AG09319 (cell line): ENCODE measurements at places on chromosomes 1 and 21.

DNA sequence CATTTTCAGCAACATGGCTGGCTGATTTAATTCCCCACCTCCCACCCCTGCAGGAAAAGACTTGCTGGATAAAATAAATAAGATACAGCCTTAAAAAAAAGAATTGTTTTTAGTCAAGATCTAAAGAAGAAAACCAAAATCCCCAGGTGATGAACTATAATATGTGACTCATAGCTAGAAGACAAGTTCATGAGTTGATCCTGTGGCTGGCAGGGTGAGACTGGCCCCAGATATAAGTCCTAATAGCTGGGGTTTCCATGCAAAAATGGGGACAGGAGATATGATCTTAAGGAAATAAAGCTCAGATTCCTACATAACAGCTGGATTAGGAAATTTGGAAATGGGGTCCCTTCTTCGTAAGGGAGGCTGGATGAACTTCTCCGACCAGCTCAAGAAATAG is 21.9 kb upstream of the RGSL1 start:
- no peak for DNase-seq

- DNase-seq: no peak
These were observed 267.7 kb upstream of the USP25 start for GRCh38 chr21:15462092-15462491.

DNA sequence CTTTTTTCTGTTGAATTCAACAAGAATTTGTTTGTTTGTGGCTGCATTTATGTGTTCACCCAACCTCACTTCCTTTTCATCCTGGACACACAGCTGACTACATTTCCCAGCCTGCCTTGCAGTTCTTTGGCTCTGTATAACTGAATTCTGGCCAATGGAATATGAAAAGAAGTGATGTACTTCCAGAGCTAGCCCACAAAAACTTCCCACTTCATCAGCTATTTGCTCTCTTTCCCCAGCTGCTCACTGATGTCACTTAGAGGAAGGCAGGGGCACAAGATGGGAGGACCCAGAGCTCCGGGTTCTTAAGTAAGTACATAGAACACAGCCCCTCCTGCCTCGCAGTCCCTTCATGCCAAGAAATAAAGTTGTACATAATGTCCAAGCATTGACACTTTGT is 235.0 kb upstream of the FGGY start:
- peak; percentile 84 for DNase-seq

DNA sequence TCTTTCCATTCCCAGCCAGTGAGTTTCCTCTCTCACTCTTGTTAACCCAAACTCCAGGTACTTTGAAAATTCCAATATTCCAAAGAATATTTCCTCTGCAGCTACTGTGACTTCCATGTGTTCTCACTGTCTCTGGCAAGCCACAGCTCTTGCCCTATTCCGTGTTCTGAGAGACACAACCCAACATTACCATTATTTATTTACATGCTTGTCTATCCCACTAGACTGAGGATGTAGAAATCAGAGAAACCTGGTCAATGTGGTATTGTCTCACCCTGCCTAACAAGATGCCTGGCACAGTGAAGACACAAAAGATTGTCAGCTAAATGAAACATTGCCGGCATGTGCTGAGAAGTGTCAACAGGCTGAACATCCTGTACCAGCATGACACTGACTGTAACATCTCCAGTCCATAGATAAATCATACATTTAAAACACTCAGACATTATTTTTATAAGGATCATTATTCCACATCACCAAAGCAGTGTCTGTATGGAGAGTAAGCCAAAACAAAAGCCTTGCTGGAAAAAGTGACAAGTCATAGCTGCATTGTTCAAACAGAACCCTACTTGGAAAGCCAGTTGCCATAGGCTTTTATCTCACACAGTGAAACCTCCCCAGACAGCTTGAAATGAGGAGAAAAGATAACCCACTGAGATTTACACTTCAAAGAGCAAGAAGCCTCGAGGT is 72.3 kb downstream of the SIPA1L2 start:
- DNase-seq: no peak

DNA sequence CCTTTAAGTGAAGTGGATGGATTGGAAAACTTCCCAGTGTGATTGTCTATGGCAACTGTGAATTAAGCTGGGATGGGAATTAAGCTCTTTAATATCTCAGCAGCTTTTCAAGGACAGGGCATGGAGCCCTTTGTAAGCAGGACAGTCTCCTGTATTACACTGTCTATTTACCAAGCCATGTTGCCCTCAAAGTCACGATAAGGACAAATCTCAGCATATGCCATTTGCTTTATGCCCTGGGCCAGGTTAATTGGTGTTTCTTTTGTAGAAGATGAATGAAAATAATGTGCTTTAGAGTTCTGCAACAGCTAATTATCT is 17.6 kb downstream of the UTP25 start:
- no peak for DNase-seq

GRCh38 chr1:225480825-225481434 is 53.1 kb upstream of the LBR start:
- no peak for DNase-seq

DNA sequence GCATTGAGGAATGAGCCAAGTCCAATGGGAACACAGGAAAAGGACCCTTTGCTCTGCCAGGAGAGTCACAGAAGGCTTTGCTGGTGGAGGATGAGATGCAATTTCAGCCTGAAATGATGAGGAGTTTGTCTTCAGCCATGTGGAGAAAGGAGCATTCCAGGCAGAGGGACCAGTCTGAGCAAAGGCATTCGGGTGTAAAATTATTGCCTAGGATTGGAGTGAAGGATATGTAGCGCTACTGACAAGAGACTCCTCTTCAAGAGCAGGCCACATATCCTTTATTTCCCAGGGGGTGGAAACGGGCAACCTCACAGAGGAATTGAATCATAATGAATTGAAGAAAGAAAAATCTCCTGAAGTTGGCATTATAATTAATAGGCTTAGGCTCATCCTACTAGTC is 1.1 kb upstream of the CSF1 start:
- DNase-seq: no peak

- no peak for DNase-seq
These were observed 22.6 kb downstream of the COQ8A start for GRCh38 chr1:226962421-226963391.

GRCh38 chr1:106747232-106747631 is 309.2 kb upstream of the PRMT6 start:
- DNase-seq: no peak

DNA sequence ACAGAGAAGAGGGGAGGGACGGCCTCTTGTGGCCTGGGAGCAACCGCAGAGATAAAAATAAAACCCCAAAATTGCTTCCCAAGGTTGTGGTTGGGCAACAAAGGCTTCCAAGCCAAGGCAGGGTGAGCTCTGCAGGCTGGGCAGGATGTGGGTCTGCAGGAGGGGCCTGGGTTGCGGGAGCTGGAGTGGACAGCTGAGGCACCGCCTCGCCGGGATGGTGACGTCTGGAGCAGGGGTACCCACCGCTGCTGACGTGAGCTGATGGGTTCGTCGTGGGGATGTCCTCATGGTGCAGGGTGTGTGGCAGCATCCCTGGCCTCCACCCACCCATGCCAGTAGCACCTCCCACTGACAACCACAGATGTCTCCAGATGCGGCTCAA is 3.7 kb downstream of the AURKAIP1 start:
- DNase-seq: no peak

DNA sequence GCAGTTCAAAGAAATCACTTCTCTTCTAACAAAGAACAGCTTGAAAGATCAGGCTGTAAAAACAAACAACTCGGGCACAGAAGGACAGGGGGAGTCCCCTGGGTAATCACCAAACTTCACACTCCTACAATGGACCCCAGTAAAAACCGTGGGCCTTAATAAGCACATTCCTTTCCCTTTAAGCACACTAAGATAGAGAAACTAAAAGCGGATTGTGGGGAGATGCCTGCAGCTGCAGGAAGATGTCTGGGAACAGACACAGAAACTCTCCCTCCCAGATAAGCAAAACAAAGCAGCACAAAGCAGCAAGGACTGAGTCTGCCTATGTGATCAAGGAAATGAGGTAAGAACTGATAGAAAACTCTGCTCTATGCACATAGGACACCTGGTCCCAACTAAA is 37.6 kb upstream of the CTBS start:
- no peak for DNase-seq

DNA sequence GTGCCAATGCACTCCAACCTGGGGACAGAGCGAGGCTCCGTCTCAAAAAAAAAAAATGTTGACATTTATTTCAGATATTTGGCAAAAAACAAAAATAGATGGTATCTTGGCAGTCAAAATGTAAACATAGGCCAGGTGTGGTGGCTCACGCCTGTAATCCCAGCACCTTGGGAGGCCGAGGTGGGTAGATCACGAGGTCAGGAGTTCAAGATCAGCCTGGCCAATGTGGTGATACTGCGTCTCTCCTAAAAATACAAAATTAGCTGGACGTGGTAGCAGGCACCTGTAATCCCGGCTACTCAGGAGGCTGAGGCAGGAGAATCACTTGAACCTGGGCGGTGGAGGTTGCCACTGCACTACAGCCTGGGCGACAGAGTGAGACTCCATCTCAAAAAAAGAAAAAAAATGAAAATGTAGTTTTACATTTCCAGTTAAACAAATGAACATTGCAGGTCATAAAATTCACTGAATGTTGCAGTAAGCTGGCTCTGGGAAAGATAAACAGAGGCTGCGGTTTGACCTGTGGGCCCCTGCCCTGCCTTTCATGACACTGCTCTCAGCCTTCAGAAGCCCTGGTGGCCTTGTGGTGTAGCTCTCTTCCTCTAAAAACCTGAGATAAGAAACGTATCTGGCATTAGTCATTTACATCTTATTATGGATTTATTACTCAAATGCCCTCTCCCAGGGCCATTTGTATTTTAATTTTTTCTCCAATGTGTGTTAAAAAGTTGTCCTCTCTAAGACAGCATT is 12.2 kb upstream of the SLC44A3 start:
- DNase-seq: no peak

GRCh38 chr1:75134647-75135572 is 722 bp downstream of the LHX8 start:
- DNase-seq: no peak

GRCh38 chr1:115748401-115749150 is 19.9 kb downstream of the CASQ2 start:
- DNase-seq: no peak

GRCh38 chr1:171981303-171981702 is 140.0 kb downstream of the DNM3 start:
- no peak for DNase-seq

- no peak for DNase-seq
These were observed 780 bp downstream of the YTHDF2 start for GRCh38 chr1:28737307-28738132.
